Activated CD4-positive, CD25-positive, alpha-beta regulatory T cell (primary cell): ENCODE measurements at places on chromosomes 5 and 9.

DNA sequence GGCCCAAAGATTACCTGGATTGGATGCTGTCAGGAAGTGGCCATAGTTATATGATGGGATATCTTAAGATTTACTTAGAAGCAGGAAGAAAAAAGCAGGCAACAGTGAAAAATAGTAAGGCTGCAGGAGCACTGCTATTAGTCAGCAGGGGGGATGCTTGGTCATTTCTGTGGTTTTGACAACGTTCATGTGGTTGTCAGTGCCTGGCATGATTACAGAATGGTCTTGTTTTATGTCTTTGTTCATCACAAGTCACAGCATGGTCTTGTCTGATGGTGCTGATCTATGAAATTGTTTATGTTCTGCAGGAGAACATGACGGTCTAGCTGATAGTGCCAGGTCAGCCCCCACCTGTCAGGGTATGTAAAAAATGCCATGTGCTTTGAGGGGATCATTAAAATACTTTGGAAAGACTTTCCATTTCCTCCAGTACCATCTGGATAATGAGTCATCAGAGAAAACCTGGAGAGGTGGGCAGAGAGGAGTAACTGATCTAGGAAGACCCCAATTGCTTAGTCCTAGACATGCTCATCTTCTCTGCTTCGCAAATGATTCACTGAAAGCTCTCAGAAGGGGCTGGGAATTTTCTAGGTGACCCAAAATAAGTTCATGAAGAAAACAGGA is 48.5 kb downstream of the PLGRKT start:
- DNase-seq = no peak

DNA sequence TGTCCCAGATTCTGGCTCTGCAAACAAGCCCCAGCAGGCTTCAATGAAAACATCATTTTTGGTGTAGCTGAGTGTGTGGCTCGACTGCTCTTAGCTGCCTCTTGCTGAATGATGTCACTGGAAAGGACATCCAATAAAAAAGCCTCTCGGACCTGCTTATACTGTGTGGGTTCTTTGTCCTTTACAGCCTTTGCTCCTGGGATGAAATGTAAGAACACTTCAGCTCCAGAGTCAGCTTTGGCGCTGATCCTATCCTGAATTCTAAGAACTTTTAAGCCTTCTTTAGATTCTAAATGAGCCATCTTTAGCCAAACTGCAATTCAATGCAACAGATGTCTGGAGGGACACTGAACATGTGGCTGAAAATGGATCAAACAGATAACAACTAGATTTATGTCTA is 404.6 kb upstream of the C9orf72 start:
- DNase-seq = no peak

- no peak for DNase-seq
Observed at GRCh38 chr5:127757576-127757975, 54.4 kb downstream of the CCDC192 start.

DNA sequence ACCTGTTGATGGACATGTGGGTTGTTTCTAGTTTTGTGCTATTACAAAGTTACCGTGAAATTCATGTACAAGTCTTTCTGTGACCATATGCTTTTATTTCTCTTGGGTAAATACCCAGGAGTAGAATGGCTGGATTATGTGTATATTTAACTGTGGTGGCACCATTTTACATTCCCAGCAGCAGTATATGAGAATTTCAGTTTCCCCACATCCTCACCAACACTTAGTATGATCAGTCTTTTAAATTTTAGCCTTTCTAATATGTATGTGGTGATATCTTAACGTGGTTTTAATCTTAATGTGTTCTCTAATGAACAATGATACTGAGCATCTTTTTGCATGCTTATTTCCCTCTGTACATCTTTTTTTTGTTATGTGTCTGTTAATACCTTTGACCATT is 36.6 kb downstream of the GALNT10 start:
- no peak for DNase-seq

GRCh38 chr9:71549023-71549422 is 219.3 kb downstream of the CEMIP2 start:
- DNase-seq = no peak

GRCh38 chr5:169566202-169566601 is 17.4 kb upstream of the SPDL1 start:
- no peak for DNase-seq

GRCh38 chr9:94139672-94140417 is 55.6 kb downstream of the PTPDC1 start:
- DNase-seq = no peak

DNA sequence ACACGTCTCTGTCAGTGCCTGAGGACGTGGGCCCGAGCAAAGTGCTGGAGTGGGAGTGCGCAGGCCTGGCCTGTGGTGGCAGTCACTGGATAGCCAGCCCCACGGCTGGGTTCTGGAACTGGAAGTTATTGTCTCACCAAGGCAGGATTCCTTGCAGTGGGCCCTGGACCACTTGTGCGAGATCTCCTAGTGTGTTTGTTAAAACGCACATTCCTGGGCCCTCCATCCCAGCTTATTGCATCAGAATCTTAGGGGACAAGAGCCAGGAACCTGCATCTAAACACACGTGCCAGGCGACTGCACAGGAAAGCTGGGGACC is 26.9 kb downstream of the PTPA start:
- no peak for DNase-seq

- no peak for DNase-seq
Observed at GRCh38 chr9:37309136-37309535, 113.4 kb upstream of the GRHPR start.

GRCh38 chr5:148717668-148718067 is 63.3 kb upstream of the HTR4 start:
- DNase-seq = no peak

DNA sequence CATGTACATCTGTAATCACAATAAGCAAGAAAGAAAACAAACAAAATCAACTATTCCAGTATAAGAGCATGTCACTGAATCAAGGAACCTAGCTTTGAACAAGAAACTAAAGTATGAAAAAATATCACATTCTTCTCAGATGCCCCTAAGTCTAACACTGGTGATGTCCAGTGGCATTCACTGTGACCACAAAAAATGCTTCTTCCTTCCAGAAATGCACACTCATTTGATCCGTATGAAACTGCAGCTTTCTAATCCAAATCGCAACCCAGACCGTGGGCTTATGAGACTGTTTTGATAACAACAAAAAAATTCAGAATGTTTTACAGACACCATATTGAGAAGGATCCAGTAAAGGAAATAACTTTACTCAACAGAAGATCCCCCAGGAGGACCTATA is 320.1 kb upstream of the TARS1 start:
- no peak for DNase-seq

- DNase-seq = no peak
Observed at GRCh38 chr9:22170990-22171670, 162.0 kb upstream of the CDKN2B start.

DNA sequence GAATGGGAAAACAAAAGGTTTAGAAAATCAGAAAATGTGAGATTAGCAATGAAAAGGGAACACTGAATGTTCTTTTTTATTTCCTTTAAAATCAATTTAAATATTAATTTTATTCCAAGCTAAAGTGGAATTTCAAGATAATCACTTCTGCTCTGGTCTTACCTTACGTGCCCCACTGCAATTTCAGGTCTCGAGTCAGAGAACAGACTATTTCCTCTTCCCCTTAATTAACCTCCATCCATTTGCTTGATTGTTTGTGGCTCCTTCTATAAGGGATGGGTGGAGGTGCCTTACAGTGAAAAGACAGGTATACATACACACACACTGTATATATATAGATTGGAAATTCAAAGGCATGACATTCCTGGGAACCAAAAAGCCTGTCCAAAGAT is 137.1 kb downstream of the SUSD1 start:
- no peak for DNase-seq

DNA sequence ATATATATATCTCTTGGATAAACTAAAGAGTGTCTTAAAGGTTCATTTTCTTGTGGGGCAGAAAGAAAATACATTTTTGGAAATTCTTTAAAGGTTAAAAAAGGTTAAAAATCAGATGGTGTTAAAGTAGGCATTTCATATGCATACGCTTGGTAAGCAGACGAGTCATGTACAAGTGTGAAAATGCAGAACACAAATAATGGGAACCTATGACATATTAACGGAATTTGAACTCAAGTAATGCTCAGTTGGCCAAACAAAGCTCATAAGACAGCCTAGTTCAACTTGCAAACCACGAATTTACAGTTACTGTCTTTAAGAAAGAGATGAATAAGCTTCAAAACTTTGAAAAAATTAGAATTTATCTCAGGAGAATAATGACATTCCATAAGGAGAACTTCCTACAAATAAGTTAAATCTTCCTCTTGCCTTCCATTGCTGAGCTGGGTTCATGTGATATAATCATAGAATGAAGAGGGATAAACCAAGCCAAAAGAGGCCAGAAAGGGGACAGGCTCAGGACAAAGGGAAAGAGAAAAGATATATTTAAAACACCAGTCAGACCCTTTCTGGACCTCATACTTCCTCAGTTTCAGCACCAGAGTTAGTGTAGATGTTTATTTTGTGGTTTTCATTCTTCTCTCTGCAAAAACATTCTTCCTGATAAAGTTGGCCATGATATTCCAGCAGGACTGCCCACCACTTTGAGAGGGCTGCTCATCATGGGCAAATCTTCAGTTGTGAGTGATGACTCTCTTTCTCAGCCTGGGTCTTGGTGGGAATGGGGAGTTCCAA is 256.7 kb upstream of the CD180 start:
- no peak for DNase-seq

- DNase-seq = no peak
Observed at GRCh38 chr9:16794871-16795639, 75.4 kb downstream of the BNC2 start.

DNA sequence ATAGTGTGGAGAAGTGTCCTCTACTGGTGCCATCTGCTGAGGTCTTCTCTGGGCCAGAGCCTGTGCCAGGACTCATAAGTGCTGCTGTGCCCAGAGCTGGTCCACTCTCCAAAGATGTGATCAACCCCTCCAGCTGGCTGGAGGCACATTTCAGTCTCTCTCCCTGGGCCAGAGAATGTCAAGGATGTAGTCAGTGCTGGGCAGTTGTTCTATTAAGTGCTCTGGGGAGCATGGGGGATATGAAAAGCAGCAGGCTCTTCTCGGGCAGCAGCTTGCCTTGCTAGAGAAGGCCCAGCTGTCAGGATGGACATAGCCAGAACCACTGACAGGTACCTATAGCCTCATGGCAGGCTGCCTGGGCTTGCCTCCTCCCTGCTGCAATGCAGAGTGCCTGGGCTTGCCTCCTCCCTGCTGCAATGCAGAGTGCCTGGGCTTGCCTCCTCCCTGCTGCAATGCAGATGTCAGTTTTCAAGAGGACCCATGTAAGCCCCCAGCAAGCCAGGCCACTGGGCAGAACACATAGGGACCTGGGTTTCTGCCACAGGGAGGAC is 157.2 kb upstream of the PANK3 start:
- DNase-seq = no peak

- no peak for DNase-seq
Observed at GRCh38 chr9:13552606-13553215, 273.2 kb upstream of the MPDZ start.

DNA sequence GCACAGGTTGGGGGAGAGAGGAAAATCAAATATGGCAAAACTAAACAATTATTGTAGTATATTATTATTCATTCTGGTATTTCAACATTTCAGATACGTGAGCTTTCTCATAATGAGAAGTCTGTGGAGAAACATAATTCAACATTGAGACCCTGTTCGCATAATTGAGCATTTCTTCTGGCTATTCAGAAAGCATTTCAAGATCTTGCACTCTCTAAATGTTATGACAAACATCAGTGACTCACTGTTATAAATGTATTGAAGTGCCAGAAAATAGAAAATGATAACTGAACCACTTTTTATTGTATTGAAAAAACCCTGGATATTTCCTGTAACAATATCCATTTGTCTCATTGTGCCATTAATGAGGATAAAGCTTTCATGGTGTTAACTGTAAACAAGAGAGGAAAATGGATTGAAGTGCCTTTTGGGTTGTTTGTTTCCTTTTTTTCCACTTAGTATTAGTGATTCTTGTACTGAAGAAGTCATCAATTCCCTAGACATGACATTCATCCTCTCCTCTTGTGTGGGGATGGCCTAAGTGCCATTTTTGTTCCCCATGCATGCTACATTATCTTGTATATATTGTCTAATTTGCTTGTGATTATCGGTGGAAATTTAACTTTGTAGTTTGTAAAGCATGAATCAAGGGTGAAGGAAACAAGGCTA is 124.6 kb downstream of the CAMK4 start:
- no peak for DNase-seq

DNA sequence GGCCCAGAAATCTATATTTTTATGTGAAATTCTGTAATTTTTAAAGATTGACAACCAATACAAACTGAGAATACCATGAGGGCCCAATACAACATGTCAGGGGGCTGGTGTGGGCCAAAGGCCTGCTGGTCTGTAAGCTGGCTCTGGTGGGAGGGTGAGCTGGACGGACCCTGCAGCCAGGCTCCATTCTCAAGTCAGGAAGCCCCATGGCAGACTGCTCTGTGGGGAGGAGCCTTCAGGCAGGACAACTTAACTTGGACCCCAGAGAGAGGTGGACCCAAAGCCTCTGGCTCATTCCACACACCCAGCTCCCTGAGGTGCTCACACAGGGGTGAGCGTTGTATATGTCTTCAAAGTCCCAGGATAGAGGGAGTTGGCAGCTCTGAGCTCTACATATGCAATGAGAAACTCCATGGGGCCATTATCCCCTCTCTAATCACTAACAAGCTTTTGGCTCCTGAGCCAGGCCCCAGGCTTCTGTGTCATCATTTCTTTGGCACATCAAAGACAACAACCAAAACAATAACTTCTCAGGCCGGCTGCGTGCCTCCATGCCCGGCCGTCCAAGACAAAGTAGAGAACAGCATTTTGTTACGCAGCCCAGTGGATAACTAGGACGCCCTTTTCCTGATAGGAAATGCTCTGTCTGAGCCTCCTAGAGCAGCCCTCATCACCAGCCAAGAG is 6.4 kb downstream of the SEPTIN8 start:
- no peak for DNase-seq

DNA sequence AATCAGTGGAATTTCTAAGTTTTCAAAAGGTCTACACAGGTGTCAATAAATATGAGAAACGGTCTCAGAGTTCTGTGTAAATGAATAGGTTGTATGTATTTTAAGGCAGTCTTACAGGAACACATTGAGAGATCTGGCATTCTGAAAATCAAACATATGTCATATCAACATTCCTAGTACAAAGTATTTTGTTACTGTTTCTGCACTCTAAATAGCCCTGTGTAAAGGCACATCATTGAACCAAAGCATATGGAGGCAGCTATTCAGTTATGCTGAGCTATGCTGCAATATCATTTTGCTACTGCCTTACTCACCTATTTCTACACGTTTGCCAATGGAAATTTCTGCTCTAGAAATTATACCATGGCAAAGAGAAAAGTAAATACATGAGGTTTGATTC is 379.1 kb downstream of the KIAA0825 start:
- DNase-seq = no peak
